AG04450 (cell line): ENCODE measurements at places on chromosomes 5 and 9. TPM values are rescaled to one million over a fixed set of nuclear protein-coding genes. Genes with fewer than 3 reads are reported as not detected.

DNA sequence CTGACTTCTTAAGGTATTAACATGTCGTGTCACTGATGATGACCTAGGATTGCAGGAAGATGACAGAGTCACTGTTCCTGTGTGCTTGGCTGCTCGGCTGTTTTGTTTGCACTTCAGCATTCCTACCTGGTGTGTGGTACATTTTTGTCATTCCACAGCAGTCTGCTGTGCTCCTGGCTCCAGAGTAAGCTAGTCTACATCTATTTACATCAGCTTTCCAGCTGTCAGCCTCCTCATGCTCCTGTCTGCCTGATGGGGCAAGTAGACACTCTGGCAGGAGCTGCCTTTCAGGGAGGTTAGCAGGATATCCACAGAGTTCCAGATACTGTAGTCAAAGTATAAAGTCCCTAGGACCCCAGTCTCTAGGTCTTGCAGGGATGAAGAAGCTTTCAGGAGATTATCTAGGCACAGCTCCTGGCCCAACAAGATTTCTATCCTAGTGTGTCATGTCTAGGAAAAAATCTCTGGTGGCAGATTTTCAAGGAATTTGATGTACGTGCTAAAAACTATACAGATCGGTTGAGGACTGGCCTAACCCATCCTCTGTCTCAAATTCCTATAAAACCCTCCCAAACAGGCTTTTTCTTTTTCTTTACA, 28.4 kb downstream of the RUSC2 start:
- peak; percentile 88 for DNase-seq

- no peak for DNase-seq
Observed at GRCh38 chr5:135399794-135400542, 937 bp upstream of the MACROH2A1 start.

DNA sequence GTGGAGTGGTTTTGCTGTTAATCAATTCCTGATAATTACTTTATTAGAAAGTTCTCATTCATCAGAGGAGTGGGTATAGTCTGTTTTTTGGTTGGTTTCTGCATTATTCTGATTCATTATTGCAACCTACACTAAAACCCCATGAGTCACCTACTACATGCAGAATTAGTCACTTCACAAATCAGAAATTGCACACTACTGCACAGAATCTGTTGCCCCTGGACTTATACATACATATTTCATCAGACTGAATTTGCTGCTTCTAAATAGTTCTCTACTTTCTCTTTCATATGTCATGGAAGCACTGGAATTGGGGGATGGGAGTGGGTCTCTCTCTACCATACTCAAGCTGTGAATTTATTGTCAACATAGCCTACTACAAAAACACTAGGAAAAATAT, 585.1 kb downstream of the DNAH5 start:
- DNase-seq = no peak

DNA sequence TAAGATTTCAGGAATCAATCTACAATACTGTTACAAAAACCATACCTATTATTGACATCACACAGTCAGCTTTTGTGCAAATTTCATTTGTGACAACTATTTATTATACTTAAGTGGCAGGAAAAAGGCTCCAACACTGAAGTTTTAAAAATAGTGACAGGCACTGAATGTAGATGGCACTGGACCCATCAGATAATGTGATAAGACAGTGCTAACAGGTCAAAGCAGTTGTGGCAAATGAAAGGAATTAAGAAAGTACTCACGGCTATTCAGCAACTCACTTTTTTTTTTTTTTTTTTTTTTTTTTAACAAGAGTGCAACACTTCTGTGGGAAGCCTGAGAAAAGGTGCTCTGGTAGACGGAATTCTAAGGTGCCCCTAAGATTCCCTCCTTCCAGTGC, 115.0 kb upstream of the MEF2C start:
- no peak for DNase-seq

Gene DRD1
- polyA plus RNA-seq = 0.11 TPM in 2 replicates

- DNase-seq = no peak
Observed at GRCh38 chr9:124415852-124416484, 726 bp upstream of the PSMB7 start.

DNA sequence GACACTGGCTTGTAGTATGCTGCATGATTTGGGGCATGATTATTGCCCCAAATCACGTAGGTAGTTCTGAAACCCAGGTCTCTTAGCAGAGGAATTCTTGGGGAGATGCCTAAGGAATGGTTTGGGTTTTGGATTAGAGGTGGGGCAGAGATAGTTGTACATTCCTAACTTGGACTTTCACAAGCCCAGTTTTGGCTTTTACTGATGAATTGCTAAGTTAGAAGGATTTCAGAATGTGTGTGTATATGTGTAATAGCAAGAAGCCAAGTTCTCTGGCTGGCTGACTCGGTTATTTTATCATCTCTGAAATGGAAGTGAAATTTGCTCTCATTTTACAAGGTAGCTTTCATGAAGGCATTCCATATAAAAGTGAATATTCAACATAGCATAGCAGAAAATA, 23.8 kb upstream of the ZNF131 start:
- DNase-seq = no peak

Gene KCNV2
- not detected in 2 replicates for polyA plus RNA-seq

Gene ADAMTS16
- polyA plus RNA-seq = 0.04 TPM in 1 of 2 replicates, not detected in the other

DNA sequence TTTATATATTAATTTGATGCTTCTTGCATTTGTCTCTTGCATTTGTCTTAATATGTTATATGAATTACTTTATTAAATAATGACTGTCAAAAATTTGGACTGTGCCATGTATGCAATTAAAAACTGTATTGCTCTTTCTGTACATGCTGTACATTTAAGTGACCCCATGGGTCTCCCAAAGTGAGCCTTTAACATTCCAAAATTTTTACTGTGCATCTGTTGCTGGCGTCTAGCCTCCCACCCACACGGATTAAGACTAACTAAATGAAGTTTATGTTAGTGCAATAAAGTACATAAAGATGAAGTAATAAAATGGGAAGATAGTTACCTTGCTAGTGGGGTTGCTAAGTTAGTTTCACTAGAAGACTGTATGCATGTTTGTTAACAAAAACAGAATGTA, 48.5 kb downstream of the ADAMTS19 start:
- no peak for DNase-seq

Gene STPG3
- polyA plus RNA-seq = not detected in 2 replicates

GRCh38 chr5:115336964-115337363, 40.5 kb upstream of the CCDC112 start:
- no peak for DNase-seq

DNA sequence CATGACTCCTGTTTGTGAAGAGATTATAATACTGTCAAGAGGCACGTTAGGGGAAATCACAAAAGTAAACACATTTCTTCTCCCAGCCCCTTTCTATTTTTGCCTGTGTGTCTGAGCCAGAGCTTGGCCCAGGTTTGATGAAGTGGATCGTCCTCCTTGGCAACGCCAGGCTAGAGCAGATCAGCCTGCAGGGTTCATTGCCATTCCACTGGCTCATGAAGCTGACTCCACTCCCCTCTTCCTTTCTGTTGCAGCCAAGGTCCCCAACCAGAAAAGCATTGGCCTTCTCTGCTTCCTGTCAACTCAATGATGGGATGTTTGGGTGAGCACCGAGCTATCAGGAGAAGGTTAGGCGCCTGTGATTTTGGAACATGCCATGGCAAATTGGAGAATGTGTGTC, 3.3 kb downstream of the ADRB2 start:
- no peak for DNase-seq

Gene GADD45G
- 0.07 TPM in 1 of 2 replicates, not detected in the other for polyA plus RNA-seq

Gene MED27
- polyA plus RNA-seq = 36.6 and 42.9 TPM in 2 replicates

Gene SOHLH1
- not detected in 2 replicates for polyA plus RNA-seq

DNA sequence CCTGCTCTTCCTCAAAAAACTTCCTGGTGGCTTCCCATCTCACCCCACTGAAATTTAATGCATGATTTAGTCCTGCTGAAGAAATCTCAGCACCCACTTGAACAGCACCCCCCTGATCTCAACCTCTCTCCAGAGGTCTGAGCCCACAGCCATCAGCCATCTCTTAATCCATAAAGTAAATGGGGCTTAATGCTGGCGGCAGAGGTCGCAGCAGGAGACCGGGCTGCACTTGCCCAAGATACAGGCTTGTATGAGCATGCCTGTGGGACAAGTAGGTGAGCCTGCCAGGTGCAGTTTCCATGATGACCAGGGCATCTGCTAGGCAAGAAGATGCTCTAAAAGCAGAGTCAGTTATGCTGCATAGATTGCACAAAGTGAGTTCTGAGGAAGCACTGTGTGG, 52.4 kb upstream of the CTXN3 start:
- DNase-seq = no peak

DNA sequence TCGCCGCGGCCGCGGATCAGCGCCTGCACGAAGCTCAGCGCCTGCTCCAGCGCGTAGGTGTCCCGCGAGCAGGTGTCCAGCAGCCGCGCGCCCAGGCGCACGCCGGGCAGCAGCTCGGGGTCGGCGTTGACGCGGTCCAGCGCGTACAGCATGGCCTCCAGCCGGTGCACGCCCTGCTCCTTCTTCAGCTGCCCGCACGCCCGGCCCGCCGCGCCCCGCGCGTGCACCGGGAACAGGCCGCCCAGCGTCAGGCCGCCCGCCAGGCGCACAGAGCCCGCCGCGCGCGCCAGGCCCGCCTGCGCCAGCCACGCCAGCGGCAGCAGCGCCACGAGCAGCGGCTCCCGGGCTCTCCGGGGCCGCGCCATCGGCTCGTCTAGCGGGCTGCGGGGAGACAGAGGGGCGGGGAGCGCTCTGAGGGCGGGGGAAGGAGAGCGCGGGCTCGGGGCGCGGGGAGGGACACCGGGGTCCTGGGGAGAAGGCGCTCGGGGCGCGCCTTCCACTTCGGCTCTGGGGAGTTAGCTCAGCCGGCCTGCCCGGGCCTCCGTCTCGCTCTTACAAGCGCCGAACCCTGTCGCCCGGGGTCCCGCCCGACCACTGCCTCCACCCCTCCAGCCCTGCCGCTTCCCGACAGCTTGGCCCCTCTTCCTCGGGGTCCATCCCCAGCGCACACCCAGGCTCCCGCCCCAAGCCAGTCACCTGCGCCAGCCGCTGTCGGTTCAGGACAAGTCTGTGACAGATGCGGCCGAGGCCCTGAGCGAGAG, at the start of gene GRM6:
Gene GRM6 (minus strand): TSS at position 741 of the 761 bp plus-strand sequence. CDS start 376 bp downstream, at position 365.
- DNase-seq = no peak

Gene SPRY4
- 8.7 and 11.9 TPM in 2 replicates for polyA plus RNA-seq

DNA sequence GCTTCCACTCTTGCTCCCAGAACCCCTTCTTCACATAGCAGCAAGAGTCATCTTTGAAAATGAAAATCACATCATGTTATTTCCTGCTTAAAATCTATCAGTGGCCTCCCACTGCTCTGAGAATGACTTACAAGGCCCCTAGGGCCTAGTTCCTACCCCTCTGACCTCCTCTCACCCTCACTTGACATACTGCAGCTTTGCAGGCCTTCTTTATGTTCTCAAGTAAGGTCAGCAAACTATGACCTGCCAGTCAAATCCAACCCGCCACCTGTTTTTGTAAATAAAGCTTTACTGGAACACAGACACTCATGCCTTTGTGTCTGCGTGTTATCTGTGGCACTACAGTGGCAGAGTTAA, 185.7 kb downstream of the NR3C1 start:
- DNase-seq = no peak

- DNase-seq = no peak
Observed at GRCh38 chr9:19913151-19913550, 124.3 kb upstream of the SLC24A2 start.

DNA sequence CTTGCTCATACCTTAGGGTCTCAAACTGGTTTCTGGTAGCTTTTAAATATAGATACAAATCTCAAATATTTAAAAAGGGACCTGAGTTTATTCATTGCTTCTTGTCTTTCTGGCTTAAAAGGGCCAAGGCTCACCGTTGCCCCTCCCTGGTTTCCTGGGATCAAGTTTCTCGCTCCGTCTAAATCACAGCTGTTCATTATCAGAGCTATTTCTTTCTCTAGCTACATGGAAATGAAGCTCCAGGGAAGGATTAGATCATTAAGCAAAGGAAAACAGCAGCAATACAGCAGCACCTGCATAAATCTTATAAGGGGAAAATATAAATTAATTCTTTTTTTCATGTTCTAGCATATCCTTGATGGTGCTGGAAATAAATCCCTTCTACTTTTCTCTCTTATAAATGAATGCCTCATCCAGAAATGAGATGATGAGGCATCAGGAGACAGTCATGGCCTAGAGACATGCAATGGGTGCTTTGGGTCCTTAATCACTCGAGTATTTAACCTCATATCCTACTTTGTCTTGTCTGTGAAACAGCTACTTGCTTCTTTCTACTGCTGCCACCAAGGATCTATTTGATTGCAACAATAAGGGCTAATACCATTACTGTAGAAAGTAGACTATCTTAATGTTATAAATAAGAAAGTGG, 320.1 kb downstream of the TRPM3 start:
- DNase-seq = no peak
